ENCODE measurements at places on chromosomes 5 and 9.
A peak's percentile ranks its signal among the peaks of the same experiment; 100 is the strongest.

DNA sequence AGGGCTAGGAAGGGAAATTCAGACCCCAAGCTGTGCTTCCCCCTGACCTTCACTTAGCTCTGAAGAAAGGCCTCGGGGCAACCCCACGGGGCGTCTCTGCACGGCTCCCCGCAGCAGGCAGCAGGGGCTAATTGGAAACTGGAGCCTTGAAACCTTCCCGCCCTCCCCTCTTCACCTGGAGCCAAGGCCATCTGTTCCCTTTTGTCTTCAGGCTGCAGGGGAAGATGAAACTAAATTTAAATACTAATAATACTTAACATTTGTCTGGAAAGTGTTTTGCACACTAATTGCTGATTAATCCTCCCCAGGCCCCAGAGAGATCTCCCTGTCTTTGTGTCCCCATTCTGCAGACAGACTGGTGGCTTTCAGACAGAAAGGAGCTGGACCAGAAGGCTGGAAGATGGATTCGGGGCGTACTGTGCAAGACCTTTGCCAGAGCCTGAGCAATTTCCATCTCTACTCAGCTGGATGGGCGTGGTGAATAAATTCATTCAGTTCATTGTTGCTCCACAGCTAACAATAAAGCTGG is 34.1 kb upstream of the CPLX2 start:
- DNase-seq = no peak

DNA sequence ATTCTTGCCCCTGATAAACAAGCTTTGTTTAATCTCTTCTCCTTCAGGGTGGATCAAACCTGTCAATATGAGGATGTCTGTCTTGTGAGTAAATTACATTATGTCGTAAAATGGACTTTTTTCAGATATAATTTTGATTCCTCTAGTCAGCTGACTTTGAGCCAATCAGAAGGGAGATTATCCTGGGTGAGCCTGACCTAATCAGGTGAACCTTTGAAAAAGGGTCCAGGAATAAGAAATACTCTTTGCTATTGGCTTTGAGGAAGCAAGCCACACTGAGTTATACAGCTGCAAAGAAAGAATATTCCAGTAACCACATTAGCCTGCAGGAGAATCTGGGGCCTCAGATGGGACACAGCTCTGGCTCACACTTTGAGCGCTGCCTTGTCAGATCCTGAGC is 304.3 kb upstream of the ARRDC3 start:
- DNase-seq = no peak

GRCh38 chr9:69204849-69205248 is 30.8 kb downstream of the TJP2 start:
- no peak for DNase-seq

DNA sequence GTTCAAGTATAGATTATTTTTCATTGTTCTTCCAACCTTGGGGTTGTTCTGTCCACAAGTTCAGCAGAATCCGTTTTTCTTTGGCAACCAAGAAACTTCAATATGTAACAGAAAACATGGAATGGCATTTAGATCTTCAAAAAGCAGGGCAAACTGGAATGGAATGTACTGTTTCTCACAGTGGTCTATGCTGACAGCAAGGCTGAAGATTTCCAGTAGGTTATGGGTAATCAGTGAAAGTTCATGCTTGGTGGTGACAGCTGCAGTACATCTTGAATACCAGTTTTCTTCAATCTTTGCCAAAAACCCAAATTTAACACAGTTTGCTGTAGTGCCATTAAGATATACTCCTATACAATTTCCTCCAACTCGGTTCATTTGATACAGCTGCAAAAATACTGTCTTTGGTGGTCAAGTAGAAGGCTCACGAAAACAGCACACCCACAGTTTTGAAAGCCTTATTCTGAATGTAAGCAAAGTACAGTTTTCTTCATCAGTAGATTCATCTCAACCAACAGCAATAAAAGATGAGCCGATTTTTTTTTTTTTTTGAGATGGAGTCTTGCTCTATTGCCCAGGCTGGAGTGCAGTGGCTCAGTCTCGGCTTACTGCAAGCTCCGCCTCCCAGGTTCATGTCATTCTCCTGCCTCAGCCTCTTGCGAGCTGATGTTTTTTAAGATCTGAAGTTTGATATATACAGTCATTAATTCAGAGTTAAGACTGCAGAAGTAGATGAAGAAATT is 4.9 kb downstream of the TRIM52 start:
- no peak for DNase-seq

GRCh38 chr9:129889941-129890717 is 54.9 kb downstream of the USP20 start:
- DNase-seq = no peak

GRCh38 chr9:110763568-110763967 is 95.0 kb downstream of the MUSK start:
- no peak for DNase-seq

GRCh38 chr5:35304291-35304690 is 74.0 kb upstream of the PRLR start:
- DNase-seq = no peak

- DNase-seq = no peak
These were observed 378.5 kb downstream of the PLK2 start for GRCh38 chr5:58081435-58081834.

GRCh38 chr9:87542141-87542540 is 44.5 kb downstream of the DAPK1 start:
- DNase-seq = no peak

DNA sequence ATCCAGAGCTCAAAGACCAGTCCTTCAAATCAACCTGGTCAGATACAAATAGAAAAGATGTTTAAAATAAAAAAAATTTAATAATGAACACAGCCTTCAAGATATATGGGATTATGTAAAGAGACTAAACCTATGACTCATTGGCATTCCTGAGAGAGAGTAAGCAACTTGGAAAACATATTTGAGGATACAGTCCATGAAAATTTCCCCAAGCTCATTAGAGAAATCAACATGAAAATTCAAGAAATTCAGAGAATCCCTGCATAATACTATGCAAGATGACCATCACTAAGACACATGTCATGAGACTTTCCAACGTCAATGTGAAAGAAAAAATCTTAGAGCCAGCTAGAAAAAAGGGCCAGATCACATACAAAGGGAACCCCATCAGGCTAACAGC is 512.9 kb upstream of the PTGER4 start:
- DNase-seq = peak; percentile 16

DNA sequence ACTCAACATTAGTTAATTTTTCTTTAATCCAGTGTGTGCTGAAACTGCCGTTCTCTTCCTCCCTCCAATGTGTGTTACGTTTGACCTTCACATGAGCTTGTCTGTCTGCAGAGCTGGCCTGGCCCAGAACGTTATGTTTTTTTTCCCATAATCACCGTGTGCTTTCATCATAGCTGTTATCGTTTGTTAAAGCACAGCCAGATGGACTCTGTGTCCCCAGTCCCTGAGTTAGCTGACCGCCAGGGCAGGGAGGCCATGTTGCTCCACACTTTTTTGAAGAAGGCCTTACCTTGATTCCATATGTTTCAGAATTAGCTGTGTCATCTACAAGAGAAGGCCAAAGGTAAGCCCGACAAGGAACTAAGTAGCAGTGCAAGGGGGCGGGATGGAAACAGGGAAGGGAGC is 55.7 kb downstream of the HSD17B3 start:
- no peak for DNase-seq
